Testis (tissue), 5 donors: ENCODE measurements at places on chromosomes 2 and 18. TPM values are rescaled to one million over a fixed set of nuclear protein-coding genes. Genes with fewer than 3 reads are reported as not detected.

DNA sequence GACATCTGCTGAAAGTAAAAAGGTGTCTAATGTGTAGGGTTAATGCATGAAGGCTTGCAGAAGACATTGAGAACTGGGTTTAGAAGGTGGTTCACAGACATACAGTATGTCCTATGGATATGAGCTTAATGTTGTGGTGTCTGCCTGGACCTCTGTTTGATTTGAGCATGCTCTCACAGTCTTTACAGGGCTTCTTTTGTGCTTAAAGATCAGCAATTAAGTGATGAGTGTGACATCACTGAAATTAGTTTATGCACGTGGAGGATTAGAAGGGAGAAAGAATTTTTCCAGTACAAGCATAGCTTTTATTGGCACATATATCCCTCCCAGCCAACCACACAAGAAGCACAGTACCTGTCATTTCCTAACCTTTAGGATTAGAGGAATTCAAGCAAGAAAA, 367.5 kb upstream of the RAB12 start:
- no peak for DNase-seq

Gene GBX2
- 0.56 TPM for total RNA-seq

GRCh38 chr18:8480506-8481328, 128.5 kb upstream of the RAB12 start:
- peak; percentile 67 for DNase-seq

DNA sequence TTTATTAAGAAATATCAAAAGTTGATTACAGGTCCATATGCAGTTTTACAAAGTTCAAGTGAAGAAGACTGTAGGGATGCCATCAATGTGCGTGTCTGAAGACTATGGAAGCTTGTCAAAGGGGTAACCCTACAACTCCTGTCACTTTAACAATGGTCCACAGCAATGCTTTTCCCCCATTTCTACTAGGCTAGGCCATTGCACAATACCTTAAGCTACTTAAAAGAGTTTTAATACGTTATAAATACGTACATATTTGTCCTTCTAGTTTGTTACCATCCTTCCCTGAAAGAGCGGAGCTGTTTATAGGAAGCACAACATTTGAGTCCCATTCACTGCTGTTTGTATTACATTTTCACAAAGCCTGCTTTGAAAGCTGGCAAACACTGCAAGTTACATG, 26.7 kb downstream of the CNRIP1 start:
- DNase-seq = no peak

DNA sequence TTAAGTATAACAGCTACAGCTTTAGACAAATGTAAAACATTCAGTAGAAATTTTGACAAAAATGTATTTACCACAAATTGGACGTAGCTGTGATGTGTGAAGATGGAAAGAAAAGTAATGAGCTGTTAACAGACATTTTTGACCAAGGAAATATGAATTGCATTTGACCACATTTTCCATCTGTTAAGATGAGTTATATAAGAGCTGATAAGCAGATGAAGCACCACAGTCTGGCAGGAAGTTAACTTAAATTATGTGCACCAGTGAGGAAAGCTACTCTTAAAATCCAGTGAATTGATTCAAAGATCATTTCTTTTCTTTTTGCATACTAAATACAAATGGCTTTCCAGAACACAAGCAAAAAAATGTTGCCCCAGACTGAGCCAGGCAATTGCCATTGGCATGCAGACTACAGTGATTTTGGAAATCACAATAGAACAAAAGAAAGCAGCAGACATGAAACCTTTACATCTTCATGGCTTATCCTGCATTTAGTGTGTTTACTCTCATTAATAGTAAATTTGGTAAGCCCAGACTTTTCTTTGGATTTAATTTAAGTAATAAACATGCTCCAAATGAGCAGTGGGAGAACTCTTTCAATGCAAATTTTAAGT, 493.7 kb downstream of the TMX3 start:
- no peak for DNase-seq
